ENCODE measurements at places on chromosomes 6 and 20.

- DNase-seq: peak; percentile 42
These were observed 39.0 kb downstream of the SLC23A2 start for GRCh38 chr20:4962241-4962855.

- DNase-seq: no peak
These were observed 82.1 kb downstream of the PLEKHG1 start for GRCh38 chr6:150681578-150682395.

DNA sequence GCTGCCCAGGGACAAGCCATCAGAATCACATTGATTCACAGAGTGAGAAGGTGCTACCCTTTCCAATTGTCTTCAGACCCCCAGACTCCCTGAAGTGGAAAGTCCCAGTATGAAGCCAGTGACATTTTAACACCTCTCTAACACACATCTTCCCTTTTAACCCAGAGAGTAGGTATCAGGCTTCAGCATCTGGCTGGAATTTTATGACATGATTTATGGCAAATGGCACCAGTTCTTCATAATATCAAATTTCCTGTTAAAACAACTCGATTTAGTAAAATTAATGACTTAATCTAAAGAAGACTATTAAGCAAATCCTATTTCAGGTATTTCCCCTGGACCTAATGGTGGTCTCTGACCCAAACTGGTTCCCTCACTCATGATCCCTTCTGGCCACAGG is 25.0 kb downstream of the KCNB1 start:
- no peak for DNase-seq

GRCh38 chr20:61499859-61500554 is 247.9 kb downstream of the CDH4 start:
- DNase-seq: no peak

GRCh38 chr6:90217506-90218127 is 79.0 kb downstream of the BACH2 start:
- DNase-seq: no peak

GRCh38 chr6:44896701-44897100 is 431.4 kb upstream of the RUNX2 start:
- DNase-seq: no peak
